ENCODE measurements at places on chromosomes 12 and 14.

GRCh38 chr12:96448300-96448699, 41.1 kb upstream of the CFAP54 start:
- no peak for DNase-seq

- DNase-seq, result no peak
These were observed 3.3 kb upstream of the NUDT14 start for GRCh38 chr14:105184461-105184860.

DNA sequence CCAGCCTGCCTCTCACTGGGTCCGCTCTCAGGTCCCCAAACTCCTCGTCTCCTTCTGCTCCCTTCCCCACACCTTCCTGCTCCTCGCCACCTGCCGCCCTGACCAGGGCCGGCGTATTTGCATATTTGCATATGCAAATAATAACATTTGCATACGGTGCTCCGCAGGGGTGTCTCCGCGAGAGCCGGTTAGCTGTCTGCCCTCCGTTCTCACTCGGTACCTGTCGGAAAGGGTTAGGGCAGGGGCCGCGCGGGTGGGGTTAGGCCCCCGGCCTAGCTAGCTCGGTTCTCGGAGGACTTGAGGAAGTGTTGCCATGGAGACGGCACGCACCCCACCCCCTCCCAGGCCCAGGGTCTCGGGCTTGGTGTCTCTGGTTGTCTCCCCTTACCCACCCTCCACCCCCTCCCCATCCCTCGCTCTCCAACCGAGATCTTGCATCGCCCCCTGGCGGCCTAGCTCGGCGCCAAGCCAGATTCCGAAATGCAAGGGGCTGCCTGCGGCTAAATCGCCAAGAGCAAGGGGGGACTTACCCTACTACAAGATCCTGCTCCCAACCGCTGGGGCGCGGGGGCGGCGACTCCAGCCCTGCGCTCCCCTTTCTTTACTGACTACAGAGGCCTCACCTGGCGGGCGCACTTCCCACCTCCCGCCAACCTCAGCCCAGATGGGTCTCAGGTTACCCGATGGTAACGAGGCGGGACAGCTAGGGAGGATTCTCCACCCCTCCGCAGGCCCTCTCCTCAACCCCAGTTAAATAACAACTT, 8.1 kb downstream of the STAC3 start:
- DNase-seq, result peak; percentile 97

DNA sequence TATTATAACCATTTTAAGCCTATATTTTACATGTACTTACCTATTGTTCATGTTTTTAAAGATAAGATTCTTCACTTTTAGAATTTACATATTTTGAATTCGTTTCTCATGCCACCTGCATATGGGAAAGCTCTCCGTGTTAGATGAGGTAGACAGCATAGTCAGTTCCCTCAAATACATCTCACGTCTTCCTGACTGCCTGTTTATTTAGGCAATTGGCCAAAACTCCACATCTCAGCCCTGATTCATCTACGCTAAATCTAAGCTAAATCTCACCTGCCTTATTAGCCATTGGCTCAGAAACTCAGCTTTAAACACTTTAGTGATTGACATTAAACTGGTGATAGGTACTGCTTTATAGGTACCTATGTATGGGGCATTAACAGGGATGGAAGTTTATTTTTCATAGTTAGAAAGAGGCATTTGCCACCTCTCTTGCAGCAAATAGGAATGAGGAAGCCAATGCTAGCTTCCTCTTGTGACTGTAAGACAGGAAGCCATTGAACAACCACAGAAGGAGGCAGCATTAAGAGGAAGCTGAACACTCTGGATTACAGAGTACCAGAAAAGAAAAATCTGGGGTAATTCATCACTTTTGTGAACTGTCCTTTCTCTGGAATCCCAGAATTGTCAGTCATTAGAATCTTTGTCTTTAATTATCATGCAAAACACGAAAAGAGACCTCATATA, 111.9 kb downstream of the LRFN5 start:
- peak; percentile 52 for DNase-seq

- no peak for DNase-seq
These were observed 25.1 kb downstream of the ADGRD1 start for GRCh38 chr12:130978785-130979184.

GRCh38 chr14:68726093-68726695, 66.7 kb downstream of the ZFP36L1 start:
- no peak for DNase-seq

GRCh38 chr12:81077329-81077685, 572 bp upstream of the ACSS3 start:
- no peak for DNase-seq

- no peak for DNase-seq
These were observed 87.9 kb downstream of the ATP23 start for GRCh38 chr12:58029260-58029659.

DNA sequence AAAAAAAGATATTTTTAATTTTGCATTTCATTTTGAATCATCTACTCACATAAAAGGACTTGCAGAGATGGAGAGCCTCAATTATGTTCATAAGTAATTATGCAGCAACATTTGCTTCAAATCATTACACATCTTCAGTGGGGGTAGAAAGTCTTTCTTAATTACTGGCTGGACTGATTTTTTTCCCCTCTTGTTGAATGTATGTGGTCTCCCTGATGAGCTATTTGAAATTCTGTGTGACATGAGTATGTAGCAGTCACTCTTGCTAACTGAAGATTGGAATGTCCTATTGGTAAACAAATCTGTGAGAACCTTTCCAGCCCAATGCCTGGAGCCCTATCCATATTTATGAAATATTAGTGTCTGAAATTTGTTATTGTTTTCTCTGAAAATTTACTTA, 139.8 kb downstream of the TMTC2 start:
- DNase-seq, result no peak

GRCh38 chr12:29564925-29565324, 67.4 kb upstream of the OVCH1 start:
- DNase-seq, result no peak

DNA sequence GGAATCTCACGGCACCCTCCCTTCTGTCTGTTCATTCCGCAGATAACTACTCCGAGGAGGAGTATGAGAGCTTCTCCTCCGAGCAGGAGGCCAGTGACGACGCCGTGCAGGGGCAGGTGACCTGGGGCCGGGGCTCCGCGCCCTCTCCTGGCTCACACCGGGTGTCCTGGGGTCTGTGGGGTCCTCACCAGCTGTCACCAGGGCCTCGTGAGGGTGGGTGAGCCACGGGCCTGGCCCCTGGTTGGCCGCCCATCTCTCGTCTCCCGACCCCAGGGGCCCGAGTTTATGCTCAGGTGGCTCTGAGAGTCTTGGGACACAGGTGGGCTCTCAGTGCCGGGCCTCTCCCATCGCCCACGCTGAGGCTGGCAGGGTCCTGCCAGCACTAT, 30.3 kb upstream of the TEX22 start:
- DNase-seq, result no peak

DNA sequence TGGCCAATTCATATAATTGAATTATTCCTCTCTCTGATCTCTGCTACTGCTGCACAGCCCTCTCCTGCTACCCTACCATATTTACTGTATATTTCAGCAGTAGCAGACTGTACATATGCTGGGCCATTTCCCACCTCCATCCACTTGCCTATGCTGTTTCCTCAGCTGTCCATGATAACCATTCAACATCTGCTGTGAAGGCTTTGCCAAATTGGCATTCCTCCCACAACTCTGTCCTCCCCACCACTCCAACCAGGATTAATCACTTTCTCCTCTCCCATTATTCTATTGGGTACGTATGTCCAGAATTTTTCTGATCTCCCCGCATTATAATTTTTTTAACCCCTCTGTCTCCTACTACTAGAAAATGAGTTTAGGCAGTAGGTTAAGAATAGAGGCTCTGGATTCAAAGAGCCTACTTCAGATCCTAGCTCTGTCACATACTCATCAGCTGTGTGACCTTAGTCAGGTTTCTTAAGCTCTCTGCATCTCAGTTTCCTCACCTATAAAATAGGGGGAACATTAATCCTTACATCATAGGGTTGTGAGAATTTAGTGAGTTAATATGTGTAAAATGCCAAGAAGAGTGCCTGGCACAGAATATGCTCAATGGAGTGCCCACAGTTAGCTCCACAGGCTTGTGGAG, 123.3 kb downstream of the KICS2 start:
- no peak for DNase-seq

DNA sequence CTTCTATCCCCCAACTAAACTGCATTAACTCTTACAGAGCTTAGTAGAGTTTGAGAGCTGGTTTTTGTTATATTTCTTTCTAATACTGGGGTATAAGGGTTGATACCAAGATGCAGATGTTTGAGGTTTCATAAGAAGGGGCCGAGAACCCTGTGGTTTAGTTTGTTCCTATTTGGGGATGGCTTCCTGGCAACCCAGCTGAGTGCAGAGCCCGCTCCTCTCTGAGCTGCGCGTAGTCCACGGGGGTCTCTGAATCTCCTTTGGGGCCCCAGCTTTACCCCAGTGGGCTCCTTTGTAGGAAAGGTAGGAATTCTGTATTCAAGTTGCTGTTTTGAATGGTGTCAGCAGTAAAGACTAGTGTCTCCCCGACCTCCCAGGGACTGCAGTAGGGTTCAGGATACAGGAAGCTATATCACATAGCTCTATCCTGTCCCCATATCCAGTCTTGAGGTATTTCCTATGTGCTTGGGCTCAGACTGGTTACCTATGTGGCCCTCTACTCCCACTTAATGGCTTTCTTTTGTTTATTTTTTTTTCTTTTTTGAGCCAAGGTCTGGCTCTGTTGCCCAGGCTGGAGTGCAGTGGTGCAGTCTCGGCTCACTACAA, 25.4 kb downstream of the PLXNC1 start:
- DNase-seq, result no peak

- DNase-seq, result peak; percentile 64
These were observed 8.0 kb downstream of the ASPG start for GRCh38 chr14:104093366-104094055.

GRCh38 chr14:59925797-59926196, 5.9 kb downstream of the LRRC9 start:
- no peak for DNase-seq

DNA sequence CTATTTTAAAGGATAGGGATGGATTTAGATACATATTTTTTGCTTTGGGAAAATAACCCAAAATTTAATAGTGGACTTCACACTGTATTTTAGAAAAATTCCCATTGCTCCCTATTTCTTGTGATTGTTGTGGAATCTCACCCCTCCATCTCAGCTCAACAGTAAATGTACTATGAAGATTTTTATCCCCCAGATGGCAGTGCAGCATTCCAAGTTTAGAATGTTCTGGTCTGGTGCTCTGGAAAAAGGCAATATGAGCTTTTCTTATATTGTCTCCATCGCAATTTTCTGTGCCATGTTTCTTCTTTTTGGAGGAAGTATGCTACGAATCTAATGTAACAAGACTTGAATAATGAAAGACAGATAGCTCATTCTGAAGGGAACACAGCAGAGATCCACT, 471.7 kb upstream of the SYT1 start:
- DNase-seq, result no peak

- DNase-seq, result no peak
These were observed 46.4 kb downstream of the TPCN1 start for GRCh38 chr12:113267621-113268020.

GRCh38 chr12:122080149-122081082, 1.9 kb downstream of the MLXIP start:
- DNase-seq, result peak; percentile 56

DNA sequence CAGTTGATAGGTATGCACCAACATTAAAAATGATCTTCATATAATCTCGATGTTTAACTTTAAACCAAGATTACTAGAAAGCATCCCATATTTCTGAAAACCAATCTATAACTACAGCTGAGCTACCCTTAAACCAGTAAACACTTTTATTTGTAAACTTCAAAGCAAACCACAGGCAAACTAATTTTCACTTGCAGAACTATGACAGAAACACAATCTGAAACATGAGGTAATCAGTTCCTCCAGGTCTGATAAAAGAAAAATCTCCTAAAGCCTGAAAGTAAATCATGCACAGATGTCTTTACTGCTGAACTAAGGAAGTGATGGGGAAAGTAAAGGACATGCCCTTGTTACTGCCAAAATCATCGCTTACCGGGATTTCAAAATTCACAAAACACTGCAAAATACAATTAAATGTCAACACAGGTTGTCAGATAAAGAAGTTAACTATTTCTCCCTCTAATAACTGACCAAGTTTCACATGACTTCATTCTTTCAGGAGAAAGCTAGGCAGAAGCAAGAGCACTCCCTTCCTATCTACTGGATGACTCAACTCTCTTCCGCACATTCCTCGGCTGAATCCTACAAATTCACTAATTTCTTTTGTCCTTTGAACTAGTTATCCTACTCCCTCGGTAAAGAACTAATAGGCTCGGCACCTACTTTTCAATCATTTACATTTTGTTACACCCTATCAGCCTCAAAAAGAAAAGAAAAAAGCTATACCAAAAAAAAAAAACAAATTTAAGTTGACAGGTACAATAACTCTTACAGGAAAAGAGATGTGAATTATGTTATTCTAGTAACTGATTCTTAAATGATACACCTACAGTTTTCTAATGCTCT, 1.4 kb downstream of the EEA1 start:
- no peak for DNase-seq

GRCh38 chr12:93957870-93958269, 190.5 kb upstream of the PLXNC1 start:
- no peak for DNase-seq

DNA sequence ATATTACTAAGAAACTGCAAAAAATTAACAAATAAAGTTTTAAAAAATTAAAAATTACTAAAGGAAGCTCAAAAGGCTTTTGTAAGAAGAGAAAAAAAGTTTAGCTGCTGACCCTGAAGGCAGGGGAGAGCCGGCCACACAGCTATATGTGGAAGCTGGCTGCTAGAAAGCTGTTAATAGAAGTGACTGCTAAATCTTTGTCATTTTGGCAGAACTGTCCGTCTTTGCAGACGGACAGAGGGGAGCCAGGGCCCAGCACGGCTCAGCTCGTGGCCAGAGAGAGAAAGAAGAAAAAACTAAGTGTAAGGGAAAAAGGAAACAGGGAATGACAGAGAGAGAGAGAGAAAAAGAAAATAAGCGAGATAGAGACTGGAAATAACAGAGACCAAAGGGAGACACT, 27.9 kb downstream of the PRMT8 start:
- DNase-seq, result no peak

DNA sequence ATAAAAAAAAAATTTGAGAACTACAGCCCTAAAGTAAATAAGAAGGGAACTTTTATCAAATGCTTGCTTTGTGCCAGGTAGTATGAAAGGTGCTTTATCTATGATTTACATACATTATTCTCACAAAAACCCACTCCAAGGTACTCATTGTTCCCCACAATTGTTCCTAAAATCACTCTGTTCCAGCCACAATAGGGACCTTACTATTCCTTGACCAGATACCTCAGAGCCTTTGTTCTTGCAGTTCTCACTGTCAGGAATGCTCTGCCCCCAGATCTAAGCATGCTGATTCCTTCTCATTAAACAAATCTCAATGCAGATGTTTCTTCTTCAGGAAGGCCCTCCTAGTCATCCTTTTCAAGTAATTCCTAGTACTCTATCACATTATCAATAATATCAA, 60.2 kb downstream of the PPP1R12A start:
- no peak for DNase-seq
